ENCODE measurements at places on chromosomes 1 and 21.

DNA sequence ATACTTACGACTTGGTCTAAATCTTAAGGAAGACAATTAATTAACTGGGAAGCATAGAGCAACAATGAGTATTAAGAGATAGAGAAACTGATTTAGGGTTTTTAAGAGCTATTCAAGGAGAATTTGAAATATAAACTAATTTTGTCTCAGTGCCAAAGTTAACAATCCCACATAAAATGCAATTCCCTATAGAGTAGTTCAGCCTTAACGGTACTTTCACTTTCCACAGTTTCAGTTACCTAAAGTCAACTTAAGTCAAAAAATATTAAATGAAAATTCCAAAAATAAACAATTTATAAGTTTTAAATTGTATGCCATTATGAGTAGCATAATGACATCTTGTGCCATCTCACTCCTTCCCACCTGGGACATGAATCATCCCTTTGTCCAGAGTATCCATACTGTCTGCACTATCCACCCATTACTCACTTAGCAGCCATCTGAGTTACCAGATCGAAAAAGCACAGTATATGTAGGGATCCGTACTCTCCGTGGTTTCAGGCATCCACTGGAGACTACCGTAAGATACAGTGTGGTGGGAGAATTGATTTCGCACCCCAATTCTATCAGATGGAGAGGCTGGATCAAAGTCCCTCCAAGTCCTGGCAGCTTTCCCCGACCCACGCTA lies 4.8 kb upstream of the SARS1 start:
- no peak for DNase-seq

DNA sequence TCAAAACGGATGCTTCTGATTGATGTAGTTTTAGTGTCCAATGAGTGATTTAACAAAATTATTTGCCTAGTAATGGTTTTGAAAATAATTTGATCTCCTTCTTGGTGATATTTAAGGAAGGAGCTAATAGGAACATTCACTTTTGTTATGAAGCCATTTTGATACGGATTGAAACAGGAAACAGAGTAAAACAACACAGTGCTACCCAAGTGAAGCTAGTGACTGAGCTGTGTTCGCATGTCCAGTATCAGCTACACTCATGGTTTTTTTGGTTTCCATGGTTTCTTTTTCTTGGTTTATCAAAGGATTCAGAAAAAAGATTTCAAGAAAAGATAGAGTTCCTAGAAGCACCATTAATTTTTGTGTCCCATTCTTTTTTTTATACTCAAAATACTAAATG lies 40.1 kb upstream of the PLEKHO1 start:
- no peak for DNase-seq

DNA sequence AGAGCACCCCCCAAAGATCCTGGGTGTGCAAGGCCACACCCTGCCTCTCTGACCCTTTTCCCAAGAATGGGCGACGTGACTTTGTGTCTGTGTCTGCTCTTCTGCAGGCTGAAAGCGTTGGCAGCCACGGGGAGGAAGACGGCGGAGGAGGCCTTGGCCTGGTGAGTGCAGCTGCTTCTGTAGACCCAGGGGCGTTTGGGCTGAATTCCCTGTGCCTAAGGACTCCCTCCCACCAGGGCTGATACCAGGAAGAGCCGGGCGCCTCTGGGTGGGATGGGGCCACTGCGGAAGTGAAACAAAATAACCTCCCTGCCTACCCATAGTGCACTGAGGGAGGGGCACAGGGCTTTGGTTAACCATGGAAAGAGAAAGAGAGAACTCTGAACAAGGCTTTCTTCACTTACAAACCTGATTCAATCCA lies 2.5 kb downstream of the UBASH3A start:
- no peak for DNase-seq

DNA sequence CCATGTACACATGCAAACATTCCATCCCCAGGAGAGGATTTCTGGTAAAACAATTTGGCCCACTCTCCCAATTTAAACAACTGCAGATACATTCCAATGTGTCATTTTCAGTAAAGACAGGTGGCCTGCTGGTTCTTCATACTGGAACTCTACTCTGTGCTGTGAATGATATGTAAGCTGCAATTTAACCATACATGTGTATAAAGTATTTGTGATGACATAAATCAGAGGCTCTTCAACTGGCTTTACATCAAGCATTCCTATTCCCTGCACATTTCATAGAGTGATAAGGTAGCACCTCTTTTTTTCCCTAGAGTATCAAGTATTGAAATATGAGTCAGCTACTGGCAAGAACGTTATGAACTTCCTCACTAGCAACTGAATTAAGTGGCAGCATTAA lies 649.5 kb upstream of the ADGRL2 start:
- no peak for DNase-seq

- peak; percentile 13 for DNase-seq
These were observed 24.7 kb downstream of the HMGCS2 start for GRCh38 chr1:119743776-119744597.

DNA sequence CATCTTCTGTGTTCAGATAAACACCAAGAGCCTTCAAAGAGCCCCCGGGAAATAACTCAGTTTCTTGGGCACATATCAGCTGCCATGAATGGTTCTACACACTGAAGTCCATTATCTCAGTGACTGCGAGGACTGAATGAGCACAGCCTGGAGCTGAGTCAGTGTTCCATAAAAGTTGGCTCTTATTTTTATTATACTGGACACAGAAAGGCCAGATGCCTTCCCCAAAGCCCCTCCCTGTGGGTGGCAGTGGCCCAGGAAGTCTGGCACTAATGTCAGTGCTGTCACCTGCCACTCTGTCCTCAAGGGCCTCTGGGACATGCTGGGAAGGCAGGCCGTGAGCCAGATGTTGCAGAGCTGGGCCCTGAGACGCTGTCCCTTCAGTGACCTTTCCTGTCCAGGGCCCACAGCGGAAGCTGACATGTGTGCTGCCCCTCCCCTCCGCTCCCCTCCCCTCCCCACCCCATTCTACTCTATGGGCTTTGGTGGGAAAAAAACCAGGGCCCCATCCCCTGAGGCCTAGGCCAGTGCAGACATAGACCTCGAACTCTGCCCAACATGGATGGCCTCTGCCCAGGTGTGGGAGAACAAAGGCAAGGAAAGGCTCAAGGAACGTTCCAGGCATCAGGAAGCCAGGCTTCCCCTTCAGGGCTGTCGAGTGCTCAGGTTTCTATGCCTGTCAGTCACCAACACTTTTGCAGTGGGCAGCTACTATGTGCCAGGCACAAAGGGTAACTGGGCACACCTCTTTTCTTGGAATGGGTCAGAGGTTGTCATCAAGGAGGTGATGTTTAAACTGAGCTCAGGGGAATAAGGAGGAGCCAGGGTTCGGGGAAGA lies 22.4 kb upstream of the NPPB start:
- no peak for DNase-seq

DNA sequence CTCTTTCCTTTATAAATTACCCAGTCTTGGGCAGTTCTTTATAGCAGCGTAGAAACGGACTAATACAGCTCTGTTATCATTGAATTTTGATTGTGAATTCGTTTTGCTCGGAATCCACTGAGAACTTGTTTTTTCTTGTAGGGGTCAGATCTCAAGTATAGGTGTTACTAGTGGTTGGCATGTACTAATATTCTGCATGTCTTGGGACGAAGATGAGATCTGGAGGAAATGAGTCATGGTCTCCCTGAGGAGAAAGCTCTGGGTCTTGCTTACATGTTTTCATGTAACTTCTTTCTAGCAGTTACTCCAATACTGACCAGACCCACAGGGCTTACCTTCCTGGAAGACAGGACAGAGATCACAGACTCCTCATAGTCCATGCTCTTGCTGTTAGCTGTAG lies 30.3 kb downstream of the ZSCAN20 start:
- no peak for DNase-seq

GRCh38 chr1:59751801-59752200 lies 62.9 kb upstream of the HOOK1 start:
- no peak for DNase-seq

DNA sequence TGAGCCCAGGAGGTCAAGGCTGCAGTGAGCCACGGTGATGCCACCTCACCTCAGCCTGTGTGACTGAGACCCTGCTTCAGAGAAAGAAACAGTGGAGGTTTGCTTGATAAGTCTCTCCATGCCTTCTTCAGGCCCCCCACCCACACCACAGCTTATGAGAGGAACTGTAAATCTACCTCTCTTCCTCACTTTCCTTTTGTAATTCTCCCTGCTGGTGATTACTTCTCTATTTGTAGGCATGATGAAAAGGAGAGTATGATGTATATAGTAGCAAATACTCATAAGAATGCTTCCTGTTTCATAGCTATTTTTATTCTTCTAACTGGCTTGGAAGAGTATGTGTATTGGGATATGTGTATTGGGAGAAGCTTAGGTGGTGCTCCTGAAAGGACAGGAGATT lies 186.3 kb downstream of the VPS13D start:
- no peak for DNase-seq

- DNase-seq = no peak
These were observed 25.1 kb upstream of the PLEKHA6 start for GRCh38 chr1:204384636-204385352.

GRCh38 chr1:32186077-32186476 lies 6.6 kb downstream of the TXLNA start:
- DNase-seq = no peak

DNA sequence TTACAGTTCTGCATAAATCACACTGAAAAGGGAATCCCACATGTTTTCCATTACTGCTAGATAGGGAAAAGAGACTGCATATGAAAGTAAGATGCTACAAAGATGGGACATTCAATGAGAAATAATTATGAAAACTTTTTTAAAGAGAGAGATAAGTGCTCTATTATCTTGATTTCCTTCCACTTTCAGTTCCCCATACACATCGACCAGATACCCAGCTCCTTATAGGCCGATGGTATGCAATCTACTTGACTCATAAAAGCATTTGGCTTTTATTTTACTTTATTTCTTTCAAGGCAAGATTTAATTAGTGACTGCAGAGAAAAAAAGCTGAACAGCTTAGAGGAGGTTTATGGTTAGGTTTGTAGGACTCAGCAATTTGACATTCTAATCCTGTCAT lies 13.1 kb downstream of the BRINP2 start:
- DNase-seq = no peak

DNA sequence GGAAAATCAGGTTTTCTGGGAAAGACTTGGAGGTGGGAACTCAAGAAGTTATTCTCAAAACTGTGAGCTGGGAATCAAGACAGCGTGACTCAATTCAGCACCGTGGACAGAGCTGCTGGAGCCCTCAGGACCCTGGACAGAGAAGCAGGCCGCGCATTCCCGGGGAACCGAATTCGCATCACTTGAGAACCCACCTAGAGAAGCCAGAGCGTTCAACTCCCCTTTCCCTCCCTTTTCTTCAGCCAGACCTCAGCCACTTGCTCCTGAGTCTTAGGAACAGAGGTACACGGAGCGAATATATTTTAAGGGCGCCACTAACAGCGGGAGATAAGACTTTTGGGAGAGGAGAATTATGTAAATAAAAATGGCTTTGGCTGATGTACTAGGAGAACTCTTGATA lies 2.0 kb upstream of the LIN28A start:
- peak; percentile 66 for DNase-seq

GRCh38 chr1:196317535-196318522 lies 290.4 kb downstream of the KCNT2 start:
- DNase-seq = no peak

All from stimulated activated CD8-positive, alpha-beta memory T cell treated with anti-CD3 and anti-CD28 coated beads, Interleukin-4, amount 100 ng/mL, for 1 hour (primary cell).